ENCODE measurements at places on chromosomes 5 and 9.

- no peak for DNase-seq
These were observed 34.8 kb upstream of the IL31RA start for GRCh38 chr5:55816342-55816741.

DNA sequence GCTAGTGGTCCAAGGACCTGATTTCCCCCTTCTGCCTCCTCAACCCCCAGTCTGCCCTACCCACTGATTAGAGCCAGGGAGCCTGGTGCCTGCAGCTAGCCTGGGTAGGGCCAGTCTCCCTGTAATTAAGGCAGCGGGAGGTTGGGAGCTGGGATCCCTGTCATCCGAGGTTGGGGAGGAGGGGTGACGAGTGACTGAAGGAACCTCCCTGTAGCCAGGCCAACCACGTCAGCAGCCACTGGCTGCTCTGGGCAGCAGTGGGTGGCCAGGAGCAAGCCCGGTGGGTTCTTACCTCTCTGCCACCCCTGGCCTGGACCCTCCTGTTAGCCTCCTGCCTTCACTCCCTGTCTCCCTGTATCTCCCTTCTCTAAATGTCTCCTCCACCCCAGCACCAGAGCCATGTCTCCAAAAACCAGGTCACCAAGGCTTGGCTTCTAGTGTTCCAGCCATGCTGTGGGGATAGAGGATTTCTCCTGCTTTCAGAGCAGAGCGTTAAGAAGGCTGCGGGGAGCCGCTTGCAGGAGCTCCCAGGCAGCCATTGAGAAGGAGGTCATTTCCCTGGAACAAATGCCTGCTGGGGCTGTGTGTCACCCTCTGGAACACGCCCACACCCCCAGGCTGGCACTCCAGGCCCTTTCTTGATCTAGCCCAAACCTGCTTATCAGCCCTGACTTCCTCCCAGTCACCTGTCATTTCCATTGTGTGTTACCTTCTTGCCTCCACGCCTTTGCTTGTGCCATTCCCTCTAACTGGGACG is 65.0 kb upstream of the GGTA1 start:
- DNase-seq: no peak

DNA sequence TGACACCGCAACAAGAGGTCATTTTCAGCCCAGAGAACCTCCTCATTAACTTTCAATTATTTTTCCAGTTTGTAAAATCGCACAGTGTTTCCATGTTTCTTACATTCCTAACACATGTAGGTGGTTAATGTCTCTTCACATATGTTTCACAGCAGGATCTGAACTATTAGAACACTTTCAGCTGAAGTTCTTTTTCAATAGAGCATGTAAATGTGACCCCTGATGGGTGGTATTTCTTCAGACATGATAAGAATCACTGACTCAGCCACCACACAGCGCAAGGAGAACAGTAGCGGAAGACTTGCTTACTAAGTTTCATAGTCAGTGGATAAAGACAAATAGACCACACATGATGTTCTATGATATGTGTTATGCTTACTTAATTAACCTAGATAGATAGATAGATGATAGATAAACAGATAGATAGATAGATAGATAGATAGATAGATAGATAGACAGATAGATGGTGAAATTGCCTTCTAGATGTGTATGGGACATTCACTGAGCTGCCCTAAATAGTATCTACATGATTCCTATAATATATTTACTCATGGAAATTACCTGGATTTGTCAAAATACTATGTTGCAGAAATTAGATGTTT is 1992.1 kb upstream of the NUDT12 start:
- no peak for DNase-seq

- DNase-seq: no peak
These were observed 397.0 kb downstream of the NR2F1-AS1 start for GRCh38 chr5:93184041-93184440.

- no peak for DNase-seq
These were observed 5.5 kb downstream of the C9orf85 start for GRCh38 chr9:71916834-71917534.

DNA sequence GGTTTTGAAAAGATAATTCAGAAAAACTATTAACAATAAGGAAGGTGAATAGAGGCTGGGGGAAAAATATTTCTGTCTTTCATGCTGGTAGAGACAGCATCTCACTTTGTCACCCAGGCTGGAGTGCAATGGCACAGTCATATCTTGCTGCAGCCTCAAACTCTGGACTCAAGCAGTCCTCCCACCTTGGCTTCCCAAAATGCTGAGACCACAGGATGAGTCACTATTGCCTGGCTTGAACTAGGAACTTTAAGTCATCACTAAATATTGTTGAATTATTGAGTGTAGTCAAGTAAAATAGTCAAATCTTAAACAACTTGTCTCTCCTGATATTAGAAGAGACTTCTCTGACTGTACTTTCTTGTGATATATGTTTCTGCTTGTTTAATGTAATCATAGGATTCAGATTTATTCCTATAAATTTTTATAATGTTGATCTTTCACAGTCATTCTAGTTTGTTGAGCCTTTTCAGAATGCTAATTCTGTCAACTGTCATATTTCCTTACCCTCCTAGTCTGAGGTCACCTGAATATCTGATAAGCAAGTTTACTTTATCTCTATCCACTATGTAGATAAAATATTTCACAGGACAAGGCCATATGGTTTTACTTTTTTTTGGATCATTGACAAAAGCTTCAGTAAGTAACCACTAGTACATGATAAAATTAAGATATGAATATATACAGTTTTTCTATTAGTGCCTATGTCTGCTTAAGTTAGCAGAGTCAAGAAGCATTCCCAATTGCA is 1696.5 kb downstream of the MAT2B start:
- DNase-seq: no peak

- no peak for DNase-seq
These were observed 117.6 kb downstream of the SEMA5A start for GRCh38 chr5:9428272-9428671.

DNA sequence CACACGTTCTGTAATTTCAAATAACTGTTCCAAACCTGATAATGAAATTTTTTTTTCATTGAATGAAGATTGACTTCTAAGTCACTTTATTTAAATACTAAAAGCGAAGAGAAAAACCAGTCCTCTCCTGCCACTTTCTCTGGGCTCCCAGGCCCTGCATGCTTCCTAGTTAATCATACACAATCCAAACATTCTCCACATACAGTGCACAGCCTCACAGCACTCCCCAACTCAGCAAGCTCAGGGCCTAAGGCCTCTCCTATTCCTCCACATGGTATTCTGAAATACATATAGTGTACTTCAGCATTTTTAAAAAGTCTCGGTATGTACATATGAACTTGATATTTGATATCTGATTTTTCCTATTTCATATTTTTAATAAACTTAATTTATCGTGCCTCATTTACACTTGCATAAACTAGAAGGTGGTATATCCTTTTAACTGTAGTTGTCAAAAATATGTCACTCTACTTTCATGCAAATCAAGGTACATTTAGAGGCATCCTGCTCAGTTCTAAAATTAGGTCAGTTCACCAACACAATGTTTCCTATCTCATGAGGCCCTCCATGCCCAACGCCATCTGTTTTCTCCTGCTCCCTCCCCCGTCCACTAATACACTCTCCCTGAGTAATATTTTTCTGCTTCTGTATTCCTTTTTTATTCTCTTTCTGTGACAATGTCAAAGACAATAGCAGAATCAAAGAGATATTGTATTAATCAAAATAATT is 206.7 kb downstream of the ARRDC3 start:
- no peak for DNase-seq

DNA sequence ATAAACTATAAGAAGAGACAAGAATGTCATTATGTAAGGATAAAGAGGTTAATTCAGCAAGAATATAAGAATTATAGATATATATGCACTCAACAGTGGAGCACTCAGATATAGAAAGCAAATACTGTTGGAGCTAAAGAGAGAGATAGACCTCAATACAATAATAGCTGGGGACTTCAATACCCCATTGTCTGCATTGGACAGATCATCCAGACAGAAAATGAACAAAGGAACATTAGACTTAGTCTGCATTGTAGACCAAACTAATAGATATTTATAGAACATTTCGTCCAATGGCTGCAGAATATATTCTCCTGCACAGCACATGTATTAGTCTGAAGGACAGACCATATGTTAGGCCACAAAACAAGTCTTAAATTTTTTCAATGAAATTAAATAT is 777.1 kb downstream of the CDH18 start:
- DNase-seq: no peak

DNA sequence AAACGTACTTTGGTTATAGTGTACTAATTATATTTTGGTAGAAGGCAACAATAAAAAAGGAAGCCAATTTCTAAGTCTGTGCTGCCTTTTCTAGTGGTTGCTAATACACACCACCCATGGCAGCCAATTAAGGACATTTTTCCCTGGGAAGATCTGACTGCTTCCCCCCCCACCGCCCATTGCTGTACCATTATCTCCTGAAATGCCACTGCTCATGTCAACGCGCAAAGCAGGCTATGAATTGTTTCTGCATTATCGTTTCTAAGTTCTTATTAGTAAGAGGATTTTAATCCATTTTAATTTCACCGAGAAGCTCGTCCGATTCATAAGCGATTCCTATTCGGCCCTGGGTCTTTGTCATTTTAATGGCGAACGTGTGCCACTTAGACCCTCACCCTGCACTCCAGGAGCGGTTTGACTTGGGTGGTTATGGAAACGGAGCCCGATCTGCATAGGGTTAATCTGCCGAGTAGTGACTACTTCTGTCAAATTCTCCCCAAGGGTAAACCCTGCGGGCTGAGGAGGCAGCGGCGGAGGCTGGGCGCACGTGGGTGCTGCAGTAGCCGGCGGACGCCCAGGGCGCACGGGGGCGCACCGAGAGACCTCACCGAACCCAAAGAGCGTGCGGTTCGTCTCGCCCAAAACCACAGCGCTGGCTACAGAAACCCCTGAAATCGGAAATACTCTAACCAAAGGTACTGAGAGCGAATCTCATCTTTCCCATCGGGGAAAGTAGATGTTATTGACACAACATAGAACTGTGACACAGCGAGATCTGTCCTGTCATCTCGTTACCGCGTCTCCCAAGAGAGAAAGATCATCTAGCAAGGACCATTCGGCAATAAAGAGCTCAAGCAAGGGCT is 55.8 kb upstream of the SHC3 start:
- peak; percentile 41 for DNase-seq

- no peak for DNase-seq
These were observed 30.1 kb downstream of the ZNF462 start for GRCh38 chr9:106893088-106893487.

- DNase-seq: no peak
These were observed 35.7 kb upstream of the TMEM161B start for GRCh38 chr5:88304356-88304755.

DNA sequence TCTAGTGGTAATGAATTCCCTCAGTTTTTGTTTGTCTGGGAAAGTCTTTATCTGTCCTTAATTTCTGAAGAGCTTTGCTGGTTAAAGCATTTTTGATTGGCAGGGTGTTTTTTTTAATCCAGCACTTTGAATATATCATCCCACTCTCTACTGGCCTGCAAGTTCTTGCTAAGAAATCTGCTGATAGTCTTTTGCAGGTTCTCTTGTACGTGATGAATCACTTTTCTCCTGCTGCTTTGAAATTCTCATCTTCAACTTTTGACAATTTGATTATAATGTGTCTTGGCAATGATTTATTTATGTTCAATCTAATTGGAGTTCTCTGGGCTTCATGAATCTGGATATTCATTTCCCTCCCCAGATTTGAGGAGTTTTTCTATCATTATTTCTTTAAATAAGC is 8.1 kb upstream of the TMEM215 start:
- DNase-seq: no peak

GRCh38 chr5:173801006-173801405 is 87.1 kb upstream of the CPEB4 start:
- DNase-seq: no peak

DNA sequence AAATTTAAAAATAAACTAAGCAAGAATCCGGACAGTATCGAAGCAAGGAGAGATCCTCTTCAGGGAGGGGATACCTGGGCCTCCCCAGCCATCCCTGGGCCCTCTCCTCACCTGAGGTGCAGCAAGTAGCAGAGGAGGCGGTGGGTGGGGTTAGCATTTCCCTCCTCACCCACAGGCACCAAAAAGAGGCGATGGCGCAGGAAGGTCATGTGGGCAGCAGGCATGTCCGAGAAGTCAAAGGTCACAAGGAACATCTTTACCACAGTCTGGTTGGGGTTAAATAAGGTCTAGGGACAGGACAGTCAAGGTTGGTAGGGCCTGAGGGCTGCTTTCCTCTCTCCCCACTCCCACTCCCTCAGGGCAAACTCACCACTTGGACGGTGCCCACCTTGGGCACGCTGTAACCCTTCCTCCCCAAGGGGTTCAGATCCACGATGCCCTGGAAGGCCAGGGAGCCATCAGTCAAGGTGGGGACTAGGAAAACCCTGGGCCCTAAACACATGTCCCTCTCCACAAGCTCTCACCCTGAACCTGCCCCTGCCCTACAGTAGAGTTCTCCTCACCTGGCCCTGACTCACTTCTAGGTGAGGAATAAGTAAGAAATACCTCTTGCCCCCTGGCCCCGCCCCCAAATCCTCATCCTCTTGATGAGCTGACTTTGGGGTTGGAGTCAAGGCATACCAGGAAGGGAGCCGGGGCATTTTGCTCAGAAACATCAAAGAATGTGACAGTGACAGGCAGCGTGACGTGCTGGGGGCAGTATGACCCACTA is 2.8 kb upstream of the STOML2 start:
- no peak for DNase-seq
